ENCODE measurements at places on chromosomes 3 and 15.

DNA sequence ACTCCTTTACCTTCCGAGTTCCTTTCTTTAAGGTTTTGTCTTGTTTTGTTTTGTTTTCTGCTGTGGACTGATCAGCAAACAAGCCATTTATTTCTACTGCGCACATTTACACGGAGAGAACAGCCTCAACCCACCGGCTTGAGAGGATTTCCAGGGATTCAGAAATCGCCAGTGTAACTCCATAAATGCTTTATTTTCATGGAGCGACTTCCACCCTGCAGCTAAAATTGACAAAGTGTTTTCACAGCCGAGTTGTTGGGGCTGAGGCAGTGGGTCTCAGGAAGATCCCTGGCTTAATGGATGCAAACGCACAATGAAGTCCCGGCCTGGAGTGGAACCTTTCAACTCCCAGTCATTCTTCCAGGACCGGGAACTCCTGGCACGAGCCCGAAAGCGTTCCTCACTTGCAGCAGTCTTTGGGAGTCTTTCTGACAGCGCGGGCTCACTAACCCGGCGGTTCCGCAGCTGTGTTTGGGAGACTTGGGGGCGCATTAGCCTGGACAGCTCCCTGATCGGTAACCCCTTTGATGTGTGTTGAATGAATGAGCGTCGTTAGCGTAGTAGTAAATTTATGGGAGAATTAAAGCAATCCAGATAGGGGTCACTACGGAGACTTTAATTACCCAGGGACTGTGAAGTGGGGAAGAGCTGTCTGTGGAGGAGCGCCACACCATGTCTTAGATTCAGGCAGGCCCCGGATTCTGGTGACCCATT is 785 bp upstream of the MYRIP start:
- DNase-seq, result no peak

DNA sequence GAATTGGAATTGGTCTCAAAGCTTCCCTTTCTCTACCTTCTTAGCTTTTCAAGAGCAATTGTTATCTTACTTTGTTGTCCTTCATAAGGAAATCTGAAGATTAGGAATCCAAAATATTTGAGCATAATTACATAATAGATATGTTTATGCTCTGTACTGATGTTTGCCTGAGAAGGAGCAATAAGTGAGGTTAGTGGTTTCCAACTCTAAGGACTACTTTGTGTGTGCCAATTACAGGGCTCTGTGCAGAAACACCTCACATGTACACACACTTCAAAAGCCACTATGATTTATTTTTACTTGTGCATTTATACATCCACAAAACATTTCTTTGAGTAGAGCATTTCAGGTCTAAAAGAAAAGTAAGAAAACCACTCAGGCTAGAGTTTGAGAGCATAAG is 49.9 kb downstream of the MME start:
- no peak for DNase-seq

- DNase-seq, result no peak
Measured at GRCh38 chr3:171503817-171504216, 43.6 kb upstream of the TNIK start.

GRCh38 chr3:197219619-197220018 is 78.8 kb downstream of the DLG1 start:
- DNase-seq, result no peak

DNA sequence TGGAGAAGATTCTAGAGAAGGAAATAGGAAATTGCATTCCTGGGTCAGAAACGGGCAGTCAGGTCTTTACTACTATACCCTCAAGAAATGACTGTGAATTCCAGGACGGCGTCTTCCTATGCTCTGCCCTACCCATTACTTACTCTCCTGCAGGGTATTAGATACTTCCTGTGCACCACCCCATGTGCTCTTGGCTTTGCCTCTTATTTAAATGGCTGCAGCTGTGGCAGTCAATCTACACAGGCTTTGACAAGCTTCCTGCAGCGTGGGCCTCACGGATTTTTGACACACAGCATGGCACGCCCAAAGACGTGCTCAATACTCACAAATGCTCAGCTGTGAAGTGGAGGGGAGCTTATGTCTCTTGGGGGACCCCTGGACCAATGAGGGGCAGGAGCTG is 206.1 kb downstream of the SV2B start:
- no peak for DNase-seq

DNA sequence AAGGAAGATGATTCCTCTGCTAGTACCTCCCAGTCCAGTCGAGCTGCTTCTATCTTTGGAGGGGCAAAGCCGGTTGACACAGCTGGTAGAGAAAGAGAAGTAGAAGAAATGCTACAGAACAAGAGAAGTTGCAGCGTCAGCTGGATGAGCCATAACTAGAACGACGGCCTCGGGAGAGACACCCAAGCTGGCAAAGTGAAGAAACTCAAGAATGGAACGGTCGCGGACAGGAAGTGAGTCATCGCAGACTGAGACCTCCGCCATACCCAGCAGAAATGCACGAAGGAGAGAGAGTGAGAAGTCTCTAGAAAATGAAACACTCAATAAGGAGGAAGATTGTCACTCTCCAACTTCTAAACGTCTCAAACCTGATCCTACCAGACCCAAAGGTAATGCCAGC is 19.0 kb upstream of the PARP14 start:
- no peak for DNase-seq

GRCh38 chr3:34107669-34108068 is 309.2 kb downstream of the PDCD6IP start:
- peak; percentile 20 for DNase-seq

DNA sequence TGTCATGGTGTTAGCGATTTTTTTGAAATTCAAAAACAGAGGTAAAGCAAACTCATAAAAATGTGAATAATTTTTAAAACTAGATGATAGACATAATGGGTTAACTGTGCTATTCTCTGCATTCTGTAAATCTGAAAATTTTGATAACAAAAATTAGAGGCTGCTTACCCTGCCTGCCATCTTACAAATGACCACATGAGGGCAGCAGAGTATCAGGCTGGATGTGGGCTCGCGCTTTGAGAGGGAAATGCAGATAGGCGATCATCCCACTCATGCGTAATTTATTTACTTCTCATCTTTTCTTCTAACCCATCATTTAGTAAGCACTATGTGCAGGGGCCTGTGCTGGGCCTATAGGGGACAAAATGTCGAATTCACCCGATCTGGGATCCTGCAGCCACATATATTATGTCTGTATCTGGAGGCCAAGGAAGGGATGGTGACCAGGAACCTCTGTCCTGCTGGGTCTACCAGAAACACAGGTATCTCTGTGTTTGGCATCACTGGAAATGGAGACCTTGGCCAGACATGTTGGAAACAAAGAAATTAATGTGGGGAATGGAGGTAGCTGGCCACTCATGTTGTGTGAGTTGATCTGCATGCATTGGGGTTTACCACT is 7.8 kb upstream of the RAD18 start:
- DNase-seq, result no peak

DNA sequence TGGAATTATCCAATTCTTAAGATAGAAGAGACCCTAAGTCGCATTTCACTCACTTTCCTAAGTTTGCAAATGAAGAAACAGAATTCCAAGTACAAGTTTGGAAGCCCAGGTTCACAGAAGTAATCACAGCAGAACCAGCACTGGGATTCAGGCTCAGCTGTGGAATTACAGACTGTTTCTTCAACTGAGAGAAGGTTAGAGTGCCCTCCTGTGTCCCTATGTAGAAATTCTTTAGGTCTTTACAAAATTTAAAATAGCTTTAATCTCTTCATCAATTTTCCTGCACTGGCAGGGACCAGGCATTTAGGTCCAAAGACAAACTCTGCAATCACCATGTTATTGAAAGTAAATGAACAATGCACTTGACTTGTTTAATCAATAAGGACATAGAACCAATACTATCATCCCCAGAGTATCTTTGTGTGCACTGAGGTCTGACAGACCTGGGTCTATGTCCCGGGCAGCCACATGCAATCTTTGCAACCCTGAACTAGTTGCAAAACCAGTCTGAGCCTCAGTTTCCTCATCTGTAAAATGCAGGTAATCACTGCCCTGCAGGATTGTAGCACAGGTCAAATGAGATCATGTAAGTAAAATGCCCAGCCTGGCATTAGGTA is 96.3 kb upstream of the ZBED2 start:
- no peak for DNase-seq

DNA sequence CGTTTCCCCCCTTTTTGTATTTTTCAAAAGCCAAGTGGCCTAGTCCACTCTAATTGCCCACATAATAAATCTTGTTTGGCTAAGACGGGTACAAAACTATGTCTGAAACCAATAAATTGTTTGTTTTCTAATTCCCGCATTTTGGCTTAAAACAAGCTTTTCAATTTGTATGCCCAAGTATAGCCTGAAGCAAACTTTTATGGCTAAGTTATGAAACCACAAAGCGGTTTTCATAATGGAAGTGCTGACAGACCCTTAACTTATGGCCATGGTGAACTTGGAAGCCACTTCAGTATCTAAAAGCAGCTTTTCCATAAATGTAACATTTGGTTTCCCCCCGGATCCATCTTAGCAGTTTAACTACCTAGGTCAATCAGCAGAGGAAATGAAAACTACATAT is 29.9 kb upstream of the POLR2M start:
- DNase-seq, result no peak

- DNase-seq, result no peak
Measured at GRCh38 chr3:9912294-9912935, 4.5 kb upstream of the IL17RC start.

DNA sequence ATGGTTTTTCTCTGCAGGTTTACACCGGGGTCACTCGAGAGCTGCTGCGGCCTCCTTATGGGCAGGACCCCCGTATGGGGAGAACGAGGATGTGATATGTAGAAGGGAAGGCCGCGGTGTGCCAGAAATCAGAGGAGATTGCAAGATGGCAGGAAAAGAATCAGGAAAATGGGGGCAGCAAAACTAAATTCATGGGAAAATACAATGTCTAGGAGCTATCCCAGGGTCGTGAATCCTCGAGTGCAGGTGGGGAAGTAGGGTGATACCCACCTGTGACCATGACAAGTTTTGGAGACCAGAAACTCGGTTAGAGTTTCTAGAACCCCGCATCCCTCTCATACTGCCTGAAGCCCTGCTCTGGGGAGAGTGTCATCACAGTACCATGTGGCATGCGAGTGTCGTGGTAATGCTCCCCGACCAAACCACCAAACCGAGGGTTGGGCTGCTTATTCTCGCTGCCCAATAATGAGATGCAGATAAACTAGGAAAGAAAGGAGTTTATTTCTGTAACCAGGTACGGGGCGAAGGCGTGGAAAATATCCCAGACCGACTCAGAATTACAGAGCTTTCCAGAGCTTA is 781 bp downstream of the TRNT1 start:
- peak; percentile 17 for DNase-seq

DNA sequence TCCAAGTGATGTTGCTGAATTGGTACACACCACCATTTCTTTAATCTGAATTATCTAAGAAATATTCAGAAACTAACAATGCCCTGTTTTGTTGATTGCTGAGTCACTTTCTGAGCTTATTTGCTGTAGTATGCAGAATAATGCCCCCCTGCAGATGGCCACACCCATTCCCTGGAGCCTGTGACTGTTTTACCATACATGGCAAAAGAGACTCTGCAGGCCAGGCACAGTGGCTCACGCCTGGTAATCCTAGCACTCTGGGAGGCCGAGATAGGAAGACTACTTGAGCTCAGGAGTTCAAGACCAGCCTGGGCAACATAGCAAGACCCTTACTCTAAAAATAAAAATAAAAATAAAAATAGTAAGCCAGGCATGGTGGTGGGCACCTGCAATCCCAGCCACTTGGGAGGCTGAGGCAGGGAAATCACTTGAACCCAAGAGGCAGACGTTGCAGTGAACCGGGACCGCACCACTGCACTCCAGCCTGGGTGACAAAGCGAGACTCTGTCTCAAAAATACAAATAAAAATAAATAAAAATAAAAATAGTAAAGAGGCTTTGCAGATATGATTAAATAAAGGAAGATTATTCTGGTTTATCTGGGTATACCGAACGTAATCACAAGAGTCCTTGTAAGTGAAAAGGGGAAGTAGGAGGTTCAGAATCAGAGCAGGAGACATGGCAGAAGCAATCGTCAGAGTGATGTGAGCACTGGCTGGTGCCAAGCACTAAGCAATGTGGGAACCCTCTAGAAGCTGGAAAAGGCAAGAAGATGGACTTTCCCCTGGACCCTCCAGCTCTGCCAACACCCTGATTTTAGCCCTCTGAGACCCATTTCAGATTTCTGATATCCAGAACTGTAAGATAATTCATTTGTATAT is 19.0 kb downstream of the PCYT1A start:
- DNase-seq, result no peak

DNA sequence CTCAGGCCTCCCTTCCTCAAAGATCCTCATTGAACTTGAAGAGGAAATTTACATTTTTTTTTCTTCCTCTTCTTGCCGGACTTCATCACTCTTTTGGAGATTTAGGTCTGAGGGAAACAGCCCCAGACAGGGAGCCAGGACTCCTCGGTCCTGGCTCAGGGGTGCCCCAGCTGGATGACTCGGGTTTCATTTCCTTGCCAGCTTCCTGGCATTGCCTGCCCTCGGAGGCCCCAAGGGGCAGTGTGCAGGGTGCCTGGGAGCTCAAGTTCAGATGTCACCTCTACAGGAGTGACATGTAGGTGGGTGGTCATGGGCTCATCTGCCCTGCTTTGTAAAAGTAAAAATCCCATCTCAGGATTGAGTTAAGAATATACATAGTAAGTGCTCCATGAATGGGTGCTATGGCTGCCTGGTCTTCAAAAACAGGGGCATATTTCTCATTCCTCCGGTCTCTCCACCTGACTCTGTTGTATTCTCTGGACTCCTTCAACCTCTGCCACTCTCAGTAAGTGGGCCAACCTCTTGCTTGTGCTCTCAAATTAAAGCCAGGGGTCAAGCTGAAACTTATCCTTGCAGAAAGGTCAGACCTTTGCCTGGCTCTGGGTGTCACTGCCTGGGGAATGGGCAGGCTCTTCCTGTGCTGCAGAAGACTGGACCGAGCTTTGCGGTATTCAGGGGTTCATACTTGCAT is 51.8 kb downstream of the SMAD6 start:
- no peak for DNase-seq

GRCh38 chr3:35777563-35778554 is 138.5 kb downstream of the ARPP21 start:
- DNase-seq, result no peak

- DNase-seq, result peak; percentile 11
Measured at GRCh38 chr3:103127737-103128136, 692.9 kb downstream of the ZPLD1 start.

GRCh38 chr3:121436641-121437040 is 109.1 kb downstream of the POLQ start:
- DNase-seq, result no peak

GRCh38 chr3:72316501-72317279 is 531.6 kb downstream of the SHQ1 start:
- no peak for DNase-seq

GRCh38 chr3:18556001-18556408 is 130.9 kb upstream of the SATB1 start:
- no peak for DNase-seq

DNA sequence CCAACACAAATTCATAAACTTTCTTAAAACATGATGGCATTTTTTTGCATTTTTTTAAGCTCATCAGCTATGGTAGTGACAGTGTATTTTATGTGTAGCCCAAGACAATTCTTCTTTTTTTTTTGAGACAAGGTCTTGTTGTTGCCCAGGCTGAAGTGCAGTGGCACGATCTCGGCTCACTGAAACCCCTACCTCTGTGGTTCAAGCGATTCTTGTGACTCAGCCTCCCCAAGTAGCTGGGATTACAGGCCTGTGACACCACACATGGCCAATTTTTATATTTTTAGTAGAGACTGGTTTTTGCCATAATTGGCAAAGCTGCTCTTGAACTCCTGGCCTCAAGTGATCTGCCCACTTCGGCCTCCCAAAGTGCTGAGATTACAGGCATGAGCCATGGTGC is 17.3 kb upstream of the USP50 start:
- DNase-seq, result no peak

- DNase-seq, result no peak
Measured at GRCh38 chr15:74882528-74882927, 7.3 kb upstream of the MPI start.

All from GM06990 (cell line).